ENCODE measurements at places on chromosomes 5 and 9. TPM values are rescaled to one million over a fixed set of nuclear protein-coding genes. Genes with fewer than 3 reads are reported as not detected.

The MEIKIN gene
- not detected for total RNA-seq

The SNCB gene
- not detected for total RNA-seq

DNA sequence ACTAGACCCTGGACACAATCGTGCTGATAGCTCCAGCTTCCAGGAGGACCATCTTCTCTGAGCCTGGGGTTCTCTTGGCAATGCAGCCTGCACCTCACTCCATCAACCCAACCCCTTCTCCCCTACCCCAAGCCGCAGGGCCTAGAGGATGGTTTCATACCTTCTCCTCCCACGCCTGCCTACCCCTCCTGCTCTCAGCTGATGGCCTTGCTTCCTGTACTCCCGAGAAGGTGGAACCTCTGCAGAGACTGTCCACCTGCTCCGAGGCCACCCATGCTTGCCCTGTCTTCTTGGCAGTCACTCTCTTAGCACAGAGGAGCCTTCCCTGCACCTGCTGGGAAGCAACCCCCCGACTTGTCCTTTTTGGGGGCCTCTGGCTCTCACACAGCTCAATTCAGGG lies 241.9 kb downstream of the IRX2 start:
- H3K4me1 ChIP-seq, result no peaks in the 10 kb centered on the region
- H3K27me3 ChIP-seq, result no peaks in the 10 kb centered on the region
- H3K36me3 ChIP-seq, result no peaks in the 10 kb centered on the region
- H3K4me3 ChIP-seq, result no peak overlapping the region
- no peak for DNase-seq
- no peak overlapping the region for H3K27ac ChIP-seq

DNA sequence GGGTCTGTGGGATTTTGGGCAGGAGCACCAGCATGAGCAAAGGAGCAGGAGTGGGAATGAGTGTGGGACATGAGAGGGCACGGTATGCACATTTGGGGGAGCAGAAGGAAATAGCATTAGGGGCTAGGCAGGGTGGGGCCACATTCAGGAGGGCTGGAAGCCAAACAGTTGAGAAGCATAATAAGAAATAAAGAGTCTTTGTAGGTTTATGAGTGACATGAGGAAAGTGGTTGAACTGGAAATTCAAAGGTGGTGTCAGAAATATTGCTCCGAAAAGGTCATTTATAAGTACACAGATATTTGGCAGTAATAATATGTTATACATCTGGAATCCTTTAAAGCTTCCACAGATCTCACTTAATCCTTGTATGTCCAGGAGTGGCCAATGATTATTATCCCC lies 26.4 kb downstream of the ARHGEF28 start:
- peaks cover 10% of the 10 kb centered on the region for H3K4me1 ChIP-seq
- H3K27ac ChIP-seq, result no peak overlapping the region
- no peak for DNase-seq
- no peaks in the 10 kb centered on the region for H3K27me3 ChIP-seq
- H3K4me3 ChIP-seq, result no peak overlapping the region

DNA sequence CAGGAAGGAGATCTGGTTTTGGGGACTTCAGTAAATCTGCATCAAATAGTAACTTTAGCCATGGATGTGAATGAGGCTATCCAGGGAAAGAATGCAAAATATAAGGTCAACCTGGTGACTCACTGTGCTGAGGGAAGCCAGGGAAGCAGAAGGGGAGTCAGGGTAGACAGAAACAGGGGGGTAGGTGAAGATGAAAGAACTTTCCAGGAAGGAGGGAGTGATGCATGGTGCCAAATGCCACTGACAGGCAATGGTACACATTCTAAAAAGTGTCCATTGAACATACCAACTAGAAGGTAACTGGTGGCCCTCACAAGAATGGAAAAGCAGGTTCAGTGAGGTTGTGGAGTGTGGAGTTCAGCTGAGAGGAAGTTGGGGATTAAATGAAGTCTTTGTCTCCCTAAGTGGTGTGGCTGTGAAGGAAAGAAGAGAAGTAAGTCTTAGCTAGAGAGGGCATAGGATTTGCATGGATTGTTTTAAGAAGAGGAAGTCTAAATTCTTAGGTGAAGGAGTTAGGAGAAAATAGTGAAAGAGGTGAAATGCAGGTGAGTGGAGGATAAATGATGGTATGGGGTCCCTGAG lies 35.5 kb downstream of the PALM2AKAP2 start:
- no peak for DNase-seq
- H3K4me3 ChIP-seq, result no peak overlapping the region
- peaks cover 2% of the 10 kb centered on the region for H3K4me1 ChIP-seq
- H3K36me3 ChIP-seq, result no peaks in the 10 kb centered on the region

DNA sequence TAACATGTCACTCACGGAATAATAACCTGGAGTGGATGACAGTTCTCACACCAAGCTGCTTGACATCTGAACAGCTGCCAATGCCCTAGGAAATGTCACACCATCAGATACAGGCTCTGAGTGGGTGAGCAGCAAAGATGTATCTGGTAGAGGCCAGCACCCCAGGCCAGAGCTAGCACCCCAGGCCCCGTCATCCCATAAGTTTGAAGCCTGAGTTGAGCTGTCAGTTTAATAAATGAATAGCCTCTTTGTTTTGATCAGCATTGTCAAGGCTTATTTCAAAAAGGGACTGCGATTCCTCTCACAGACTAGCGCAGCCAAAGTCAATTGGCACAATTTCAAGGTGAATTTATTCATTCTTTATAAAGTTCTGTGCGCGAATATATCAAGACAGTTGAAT lies 1327.1 kb downstream of the MAT2B start:
- H3K36me3 ChIP-seq, result no peaks in the 10 kb centered on the region
- H3K4me1 ChIP-seq, result no peaks in the 10 kb centered on the region
- no peak overlapping the region for H3K4me3 ChIP-seq
- no peaks in the 10 kb centered on the region for H3K27me3 ChIP-seq
- H3K27ac ChIP-seq, result no peak overlapping the region

GRCh38 chr9:70983723-70984295 lies 137.6 kb downstream of the TRPM3 start:
- no peaks in the 10 kb centered on the region for H3K27me3 ChIP-seq
- H3K4me3 ChIP-seq, result no peak overlapping the region
- H3K4me1 ChIP-seq, result no peaks in the 10 kb centered on the region
- no peaks in the 10 kb centered on the region for H3K36me3 ChIP-seq
- no peak for DNase-seq
- H3K27ac ChIP-seq, result no peak overlapping the region

DNA sequence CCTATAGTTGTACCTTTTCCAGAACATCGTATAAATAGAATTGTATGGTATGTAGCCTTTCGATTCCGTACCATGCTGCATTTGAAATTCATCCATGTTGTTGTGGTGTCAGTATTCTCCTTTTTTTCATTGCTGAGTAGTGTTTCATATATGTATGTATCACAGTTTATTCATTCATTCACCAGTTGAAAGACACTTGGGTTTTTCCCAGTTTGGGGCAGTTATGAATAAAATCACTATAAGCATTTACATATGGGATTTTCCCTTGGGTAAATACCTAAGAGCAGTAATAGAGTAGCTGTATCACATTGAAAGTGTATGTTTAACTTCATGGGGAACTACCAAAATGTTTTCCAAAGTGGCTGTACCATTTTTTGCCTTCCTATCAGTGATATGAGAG lies 16.1 kb upstream of the FKTN start:
- no peak overlapping the region for H3K4me3 ChIP-seq
- H3K27ac ChIP-seq, result no peak overlapping the region
- no peak for DNase-seq
- H3K27me3 ChIP-seq, result no peaks in the 10 kb centered on the region
- H3K4me1 ChIP-seq, result no peaks in the 10 kb centered on the region

GRCh38 chr9:125521462-125522327 lies 185.3 kb downstream of the MAPKAP1 start:
- no peak overlapping the region for H3K4me3 ChIP-seq
- H3K27ac ChIP-seq, result no peak overlapping the region
- no peaks in the 10 kb centered on the region for H3K36me3 ChIP-seq
- H3K4me1 ChIP-seq, result peaks cover 9% of the 10 kb centered on the region
- H3K27me3 ChIP-seq, result no peaks in the 10 kb centered on the region

DNA sequence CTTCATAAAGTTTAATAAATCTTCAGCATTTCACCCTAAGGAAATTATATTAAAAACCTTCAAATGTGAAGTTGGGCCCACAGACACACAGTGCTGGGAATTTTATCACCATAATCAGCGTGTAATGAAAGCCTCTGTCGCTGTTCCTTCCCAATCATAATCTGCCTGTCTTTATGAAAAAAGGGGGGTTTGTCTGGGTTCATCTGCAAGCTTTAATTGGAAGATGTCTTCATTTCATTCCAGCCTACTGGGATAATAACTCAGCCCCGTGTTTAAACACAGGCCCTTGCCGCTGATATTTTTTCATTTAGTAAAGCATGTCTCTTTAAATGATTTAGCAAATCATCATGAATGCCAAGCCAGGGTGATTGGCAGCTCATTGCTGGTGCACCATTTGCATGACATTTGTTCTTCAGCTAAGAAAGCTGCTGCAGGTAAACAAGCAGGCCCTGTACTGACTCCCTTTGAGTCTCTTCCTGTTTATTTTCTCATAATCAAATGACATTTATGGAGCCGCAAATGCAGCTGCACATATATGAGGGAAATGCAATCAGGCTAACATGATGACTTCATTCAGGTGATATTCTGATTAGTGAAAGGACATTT lies 362.9 kb upstream of the TLE4 start:
- DNase-seq, result no peak
- H3K4me1 ChIP-seq, result no peaks in the 10 kb centered on the region
- H3K27ac ChIP-seq, result no peak overlapping the region
- H3K36me3 ChIP-seq, result no peaks in the 10 kb centered on the region

DNA sequence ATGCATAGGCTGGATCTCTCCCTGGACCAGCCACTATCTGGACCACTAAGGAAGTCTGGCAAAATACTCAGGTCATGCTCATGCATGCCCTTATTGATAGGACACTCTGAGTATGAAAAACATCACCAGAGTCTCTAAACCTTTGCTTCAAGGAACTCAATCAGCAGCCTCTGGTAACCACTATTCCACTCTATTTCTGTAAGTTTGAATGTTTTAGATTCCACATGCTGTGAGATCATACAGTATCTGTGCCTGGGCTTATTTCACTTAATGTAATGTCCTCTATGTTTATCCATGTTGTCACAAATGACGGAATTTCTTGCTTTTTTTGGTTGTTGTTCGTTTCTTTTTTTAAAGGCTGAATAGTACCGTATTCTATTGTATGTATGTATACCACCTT lies 68.3 kb downstream of the TARS1 start:
- H3K27ac ChIP-seq, result no peak overlapping the region
- no peak for DNase-seq
- H3K27me3 ChIP-seq, result no peaks in the 10 kb centered on the region
- H3K36me3 ChIP-seq, result no peaks in the 10 kb centered on the region

GRCh38 chr5:142785206-142785605 lies 15.0 kb downstream of the ARHGAP26 start:
- no peaks in the 10 kb centered on the region for H3K36me3 ChIP-seq
- no peaks in the 10 kb centered on the region for H3K27me3 ChIP-seq
- no peaks in the 10 kb centered on the region for H3K4me1 ChIP-seq
- no peak overlapping the region for H3K27ac ChIP-seq
- no peak for DNase-seq

Measured in ovary (tissue), 10 donors.